ENCODE measurements at places on chromosomes 11 and 22.

GRCh38 chr11:109784536-109784935 lies 308.7 kb upstream of the ZC3H12C start:
- no peak for DNase-seq

DNA sequence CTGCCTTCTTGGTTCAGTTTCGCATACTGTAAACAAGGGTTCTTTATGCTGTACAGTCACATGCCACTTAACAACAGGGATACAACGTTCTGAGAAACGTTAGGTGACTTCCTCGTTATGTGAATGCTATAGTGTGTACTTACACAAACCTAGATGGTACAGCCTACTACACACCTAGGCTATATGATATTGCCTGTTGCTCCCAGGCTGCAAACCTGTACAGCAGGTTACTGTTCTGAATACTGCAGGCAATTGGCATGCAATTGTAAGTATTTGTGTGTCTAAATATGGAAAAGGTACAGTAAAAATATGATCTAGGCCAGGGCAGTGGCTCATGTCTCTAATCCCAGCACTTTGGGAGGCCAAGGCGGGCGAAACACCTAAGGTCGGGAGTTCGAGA lies 85.7 kb upstream of the PRDM11 start:
- no peak for DNase-seq

GRCh38 chr22:49070501-49070900 lies 757.2 kb downstream of the BRD1 start:
- no peak for DNase-seq

GRCh38 chr11:67635231-67635521 lies 4.4 kb downstream of the TBX10 start:
- DNase-seq, result no peak

DNA sequence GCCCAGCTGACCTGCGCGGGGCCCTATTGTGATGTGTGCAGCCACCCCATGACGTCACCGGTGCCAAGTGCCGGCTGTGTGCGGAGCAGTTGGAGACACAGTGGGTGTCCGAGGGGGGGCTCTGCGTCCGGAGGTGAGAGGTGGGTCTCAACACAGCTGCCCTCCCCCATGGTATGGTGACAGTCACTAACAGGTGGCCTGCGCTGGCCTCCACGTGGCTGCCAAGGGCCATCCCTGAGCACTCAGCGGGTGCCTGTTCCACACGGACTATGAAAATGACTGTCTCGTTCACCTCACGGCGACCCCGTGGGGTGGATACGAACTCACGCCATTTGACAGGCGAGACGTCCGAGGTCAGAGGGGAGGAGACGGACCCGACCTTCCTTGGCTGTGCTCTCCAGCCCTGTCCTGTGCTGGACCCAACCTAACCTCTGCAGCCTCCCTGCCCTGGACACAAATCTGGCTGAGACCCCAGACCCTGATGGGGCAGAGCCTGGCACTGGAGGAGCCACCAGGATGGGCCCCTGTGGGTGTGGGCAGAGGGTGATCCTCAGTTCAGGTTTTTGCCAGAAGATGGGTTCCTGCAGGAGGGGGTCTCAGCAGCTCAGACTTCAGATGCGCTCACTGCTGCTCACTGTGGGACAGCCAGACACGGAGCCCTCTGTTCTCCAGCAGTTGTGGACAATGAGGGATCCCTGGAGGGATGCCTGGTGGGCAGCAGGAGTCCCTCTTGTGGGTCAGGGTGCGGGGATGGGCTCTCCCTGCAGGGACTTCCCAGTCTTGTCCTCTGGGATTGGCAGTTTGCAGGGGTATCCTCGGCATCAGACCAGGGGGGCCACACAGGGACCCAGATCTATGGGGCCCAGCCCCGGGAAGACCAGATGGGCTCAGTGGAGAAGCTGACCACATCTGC lies 6.3 kb downstream of the HRAS start:
- DNase-seq, result no peak

DNA sequence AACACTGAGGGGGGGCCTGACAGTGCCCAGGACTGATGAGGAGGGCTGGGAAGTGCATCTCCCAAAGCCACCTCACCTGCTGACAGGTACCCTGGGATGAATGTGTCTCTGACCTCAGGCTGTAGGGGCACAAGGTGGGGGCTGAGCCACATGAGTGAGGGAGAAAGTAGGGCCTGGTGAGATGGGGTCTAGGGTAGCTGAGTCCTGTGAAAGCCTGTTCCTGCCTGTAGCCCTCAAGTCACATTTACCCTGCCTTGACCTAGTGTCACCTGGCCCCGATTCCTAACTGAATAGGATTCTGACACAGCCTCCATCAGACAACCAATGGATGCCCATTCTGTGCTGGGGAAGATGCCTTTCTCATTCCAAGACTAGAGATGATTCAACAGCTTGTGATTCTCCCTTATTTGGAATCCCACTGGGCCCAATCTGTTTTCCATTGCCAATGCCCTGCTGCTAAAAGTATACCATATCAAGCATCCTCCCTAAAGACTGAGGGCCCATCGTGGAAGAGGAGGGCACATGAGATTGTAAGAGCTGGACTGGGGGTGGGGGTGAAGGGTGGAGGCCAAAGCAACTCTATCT lies 11.1 kb upstream of the RFPL1 start:
- DNase-seq, result no peak

DNA sequence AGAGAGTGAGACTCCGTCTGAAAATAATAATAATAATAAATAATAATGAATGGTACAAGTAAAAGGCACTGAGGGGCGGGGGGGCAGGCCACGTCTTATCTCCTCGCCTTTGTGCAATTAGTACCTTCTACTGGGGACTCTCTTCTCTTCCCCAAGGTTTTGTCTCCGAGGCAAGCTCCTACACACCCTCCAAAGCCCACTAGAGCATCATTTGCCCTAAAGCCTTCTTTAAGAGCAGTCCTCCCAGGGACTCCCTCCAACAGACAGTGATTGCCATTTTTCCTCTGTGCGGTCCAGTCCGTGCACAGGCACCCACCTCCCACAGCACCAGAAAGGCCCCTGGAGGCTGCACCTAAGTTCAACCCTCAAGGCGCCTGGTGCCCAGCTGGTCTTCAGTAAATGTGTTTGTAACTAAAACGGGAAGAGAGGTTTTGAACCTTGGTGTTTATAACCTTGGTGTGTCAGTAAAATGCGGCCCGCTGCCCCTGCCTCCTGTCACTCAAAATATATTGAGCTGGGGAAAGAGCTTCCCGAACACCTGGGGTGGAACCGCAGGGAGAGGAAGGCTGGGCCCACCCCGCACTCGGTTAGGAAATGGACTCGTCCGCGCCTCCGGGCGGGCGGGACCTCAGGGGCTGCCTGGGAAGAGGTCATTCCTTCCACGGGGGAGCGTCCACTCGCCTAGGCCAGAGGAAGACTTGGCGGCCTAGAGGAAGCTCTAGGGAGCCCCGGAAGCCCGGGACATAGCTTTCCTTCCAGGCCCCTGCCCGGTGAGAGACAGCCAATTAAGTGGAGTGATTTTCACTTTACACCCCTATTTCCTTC lies 4.7 kb upstream of the KDELR3 start:
- DNase-seq, result no peak
